ENCODE measurements at places on chromosomes 1 and 21.

DNA sequence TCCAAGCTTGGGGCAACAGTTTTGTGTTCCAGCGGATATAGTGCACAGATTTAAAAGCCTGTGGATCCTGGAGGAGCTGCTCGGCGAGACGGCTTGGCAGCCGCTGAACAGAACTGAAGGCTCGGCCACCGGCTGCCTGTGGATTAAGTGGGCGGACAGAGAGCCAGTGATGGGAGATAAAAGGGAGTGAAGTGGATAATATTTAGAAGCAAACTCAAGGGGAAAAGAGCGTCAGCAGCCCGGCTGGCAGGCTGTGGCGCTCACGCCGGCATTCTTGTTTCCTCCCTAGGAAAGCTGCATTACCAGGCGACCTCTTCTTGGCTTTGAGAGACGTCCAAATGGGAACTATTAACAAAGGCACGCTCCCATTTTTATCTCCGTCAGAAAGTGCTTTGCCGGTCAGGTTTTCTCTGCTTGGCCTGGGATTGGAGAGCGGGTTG, 10.4 kb downstream of the TRABD2B start:
- DNase-seq: no peak

DNA sequence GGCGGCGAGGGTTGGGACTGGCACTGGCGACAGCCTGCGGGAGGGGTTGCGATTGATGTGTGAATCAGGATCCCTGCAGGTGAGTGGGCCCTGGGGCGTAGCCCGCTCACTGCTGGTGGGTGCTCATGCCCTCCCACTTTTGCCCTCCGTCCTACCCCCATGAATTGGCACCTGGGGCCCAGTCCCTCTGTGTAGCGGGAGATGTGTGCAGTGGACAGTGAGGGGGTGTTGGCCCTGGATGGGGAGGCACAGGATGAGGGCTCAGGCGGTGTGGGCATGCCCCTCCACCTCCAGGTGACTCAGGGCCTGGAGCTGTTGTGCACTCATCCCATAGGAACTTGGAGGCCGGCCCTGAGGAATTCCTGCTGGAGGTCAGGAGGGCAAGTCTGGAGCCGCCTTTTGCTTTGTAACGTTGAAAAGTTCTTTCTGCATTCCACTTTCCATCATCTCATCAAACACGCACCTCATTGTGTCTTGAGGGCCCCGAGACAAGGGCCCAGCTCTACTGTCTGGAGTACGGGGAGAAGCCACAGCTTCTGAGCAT, 3.0 kb downstream of the PEAR1 start:
- DNase-seq: no peak

DNA sequence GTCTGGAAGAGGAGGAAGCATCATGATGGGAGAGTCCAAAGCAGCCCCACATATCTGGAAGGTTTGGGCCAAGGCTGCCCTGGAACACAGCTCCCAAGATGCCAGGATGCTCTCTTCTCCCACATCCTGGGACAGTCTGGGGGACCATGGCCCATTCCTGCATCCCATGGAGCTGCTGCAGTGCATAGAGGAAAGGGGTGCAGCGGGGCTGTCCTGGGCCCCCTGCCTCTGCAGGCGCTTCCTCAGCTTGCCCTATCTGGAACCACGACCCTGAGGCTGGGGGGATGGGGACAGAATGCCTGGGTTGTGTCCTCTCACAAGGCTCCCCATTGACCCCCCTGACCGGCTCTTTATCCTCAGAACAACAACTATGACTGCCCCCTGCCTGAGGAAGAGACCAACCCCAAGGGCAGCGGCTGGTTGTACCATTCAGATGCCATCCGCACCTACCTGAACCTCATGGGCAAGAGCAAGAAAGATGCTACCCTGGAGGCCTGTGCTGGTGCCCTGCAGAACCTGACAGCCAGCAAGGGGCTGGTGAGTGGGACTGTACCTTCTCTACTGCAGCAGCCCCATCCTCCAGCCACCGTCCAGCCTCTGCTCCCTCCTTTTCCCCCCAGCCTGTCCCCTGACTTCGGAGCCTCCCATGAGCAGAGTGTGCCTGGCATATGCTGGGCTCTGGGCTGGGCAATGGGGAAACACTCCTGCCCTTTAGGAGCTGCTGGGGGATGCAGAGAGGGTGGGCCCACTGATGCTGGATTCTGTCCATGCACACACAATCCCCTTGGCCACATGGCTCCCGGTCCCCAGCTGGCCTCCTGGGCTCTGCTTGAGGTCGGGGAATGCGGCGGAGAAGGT, 39.6 kb downstream of the PKP1 start:
- no peak for DNase-seq

DNA sequence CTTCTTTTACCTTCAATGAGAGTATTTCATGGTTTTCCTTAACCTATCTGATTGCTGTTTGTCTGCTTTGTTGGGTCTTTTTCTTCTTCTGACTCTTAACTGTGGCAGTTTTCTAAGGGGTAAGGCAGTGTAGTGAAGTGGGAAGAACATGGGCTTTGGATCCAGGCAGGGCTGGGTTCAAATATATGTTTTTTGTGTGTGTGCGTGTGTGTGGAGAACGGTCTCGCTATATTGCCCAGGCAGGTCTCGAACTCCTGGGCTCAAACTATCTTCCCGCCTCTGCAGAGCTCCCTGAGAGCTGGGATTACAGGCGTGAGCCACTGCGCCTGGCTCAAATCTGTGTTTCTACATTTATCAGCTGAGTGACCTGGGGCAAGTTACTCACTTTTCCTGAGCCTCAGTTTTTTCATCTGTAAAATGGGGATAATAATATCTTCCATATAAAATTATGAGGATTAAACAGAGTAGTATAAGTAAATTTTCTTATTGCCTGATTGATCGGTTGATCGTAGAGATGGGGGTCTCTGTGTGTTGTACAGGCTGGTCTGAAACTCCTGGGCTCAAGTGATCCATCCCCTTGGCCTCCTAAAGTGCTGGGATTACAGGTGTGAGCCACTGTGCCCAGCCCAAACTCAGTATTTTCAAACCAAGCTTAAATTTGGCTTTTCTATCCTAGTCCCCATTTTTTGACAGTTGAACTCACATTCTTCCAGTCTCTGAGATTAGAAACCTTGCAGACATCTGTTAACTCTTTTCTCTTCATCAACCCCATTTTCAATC, 36.0 kb upstream of the MACF1 start:
- DNase-seq: no peak

DNA sequence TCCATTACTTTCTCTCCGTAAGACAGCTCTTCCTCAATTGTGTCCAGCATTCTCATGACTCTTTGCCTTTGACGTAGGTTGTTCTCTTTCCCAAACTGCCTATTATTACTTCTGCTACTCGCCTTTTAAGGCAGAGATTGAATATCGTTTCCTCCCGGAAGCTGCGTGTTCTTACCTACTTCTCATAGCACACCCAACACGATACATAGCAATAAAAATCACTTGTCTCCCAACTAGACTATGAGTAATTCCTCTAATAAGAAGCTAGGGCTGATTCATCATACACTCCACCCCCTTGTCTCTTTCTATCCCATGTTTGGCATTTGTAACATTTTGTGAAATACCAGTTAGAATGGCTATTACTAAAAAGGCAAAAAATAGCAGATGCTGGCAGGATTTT, 55.8 kb upstream of the SGIP1 start:
- no peak for DNase-seq

DNA sequence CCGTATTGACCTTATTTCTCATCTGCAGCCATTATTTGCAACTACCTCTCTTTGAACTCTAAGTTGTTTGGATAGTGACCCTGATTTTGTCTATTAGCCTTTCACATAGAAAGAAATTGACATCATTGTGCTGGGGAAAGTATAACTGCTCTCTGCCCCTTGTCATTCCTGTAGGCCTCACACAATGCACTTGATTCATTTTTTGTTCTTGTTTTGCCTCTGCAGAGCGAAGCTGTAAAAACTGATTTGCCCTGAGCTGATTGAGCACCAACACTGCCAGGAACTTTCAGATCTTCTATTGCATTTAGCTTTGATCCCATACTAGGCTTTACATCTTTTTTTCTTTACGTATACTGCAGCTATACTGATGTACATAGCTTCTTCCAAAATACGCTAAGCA, 167.2 kb upstream of the PTBP2 start:
- DNase-seq: no peak

DNA sequence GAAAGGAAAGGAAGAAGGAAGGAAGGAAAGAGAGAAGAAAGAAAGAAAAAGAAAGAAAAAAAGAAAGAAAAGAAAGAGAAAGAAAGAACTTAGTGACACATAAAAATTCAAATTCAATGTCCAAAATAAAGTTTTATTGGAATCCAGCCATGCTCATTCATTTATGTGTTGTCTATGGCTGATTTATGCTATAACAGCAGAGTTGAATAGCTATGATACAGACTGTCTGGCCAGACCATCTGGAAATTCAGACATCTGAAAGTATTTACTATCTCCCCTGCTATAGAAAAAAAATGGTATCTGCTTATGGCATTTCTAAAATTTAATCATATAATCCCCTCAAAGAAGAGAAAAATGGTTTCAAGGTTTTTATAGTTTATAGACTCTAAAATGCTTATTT, 79.4 kb upstream of the RRP15 start:
- DNase-seq: no peak

DNA sequence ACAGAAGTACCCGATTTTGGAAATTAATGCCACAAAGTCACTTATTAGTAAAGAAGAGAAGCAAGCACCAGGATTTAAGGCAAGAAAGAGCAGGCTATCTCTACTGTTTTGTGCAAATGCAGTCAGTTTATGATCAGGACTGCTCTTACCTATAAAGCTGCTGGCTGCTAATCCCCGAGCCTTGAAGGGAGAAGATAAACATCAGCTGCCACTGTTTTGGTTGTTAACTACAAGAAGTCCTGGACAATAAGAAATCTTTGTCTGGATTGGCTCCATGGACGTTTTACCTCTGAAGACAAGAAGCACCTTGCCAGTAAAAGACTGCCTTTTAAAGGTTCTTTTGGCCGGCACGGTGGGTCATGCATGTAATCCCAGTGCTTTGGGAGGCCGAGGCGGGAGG, 21.4 kb downstream of the FRRS1 start:
- DNase-seq: no peak

DNA sequence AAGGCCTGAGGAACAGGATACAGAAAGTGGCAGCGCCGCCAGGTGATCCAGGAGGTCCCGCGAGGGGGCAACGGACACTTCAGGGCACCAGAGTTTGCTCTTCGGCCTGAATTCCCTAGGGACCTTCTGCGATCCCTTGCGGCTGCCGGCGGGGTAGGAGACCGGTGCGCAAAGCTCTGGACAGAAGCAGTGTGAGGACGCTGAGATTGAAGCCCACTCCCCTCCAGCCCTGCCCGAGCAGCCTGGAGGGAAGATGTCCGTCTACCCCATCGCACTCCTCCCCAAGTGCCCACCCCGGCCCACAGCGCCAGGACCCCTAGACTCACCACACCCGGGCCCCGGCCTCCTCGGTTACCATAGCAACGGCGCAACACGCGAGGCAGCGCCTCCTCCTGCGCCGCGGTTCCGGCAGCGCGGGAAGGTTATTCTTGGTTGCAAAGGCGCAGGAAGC, at the start of gene ANKRD45:
Gene ANKRD45, minus strand, starts transcription at position 361 of the 451 bp plus-strand sequence. CDS start 10,433 bp downstream, outside the sequence.
- DNase-seq: peak; percentile 30

DNA sequence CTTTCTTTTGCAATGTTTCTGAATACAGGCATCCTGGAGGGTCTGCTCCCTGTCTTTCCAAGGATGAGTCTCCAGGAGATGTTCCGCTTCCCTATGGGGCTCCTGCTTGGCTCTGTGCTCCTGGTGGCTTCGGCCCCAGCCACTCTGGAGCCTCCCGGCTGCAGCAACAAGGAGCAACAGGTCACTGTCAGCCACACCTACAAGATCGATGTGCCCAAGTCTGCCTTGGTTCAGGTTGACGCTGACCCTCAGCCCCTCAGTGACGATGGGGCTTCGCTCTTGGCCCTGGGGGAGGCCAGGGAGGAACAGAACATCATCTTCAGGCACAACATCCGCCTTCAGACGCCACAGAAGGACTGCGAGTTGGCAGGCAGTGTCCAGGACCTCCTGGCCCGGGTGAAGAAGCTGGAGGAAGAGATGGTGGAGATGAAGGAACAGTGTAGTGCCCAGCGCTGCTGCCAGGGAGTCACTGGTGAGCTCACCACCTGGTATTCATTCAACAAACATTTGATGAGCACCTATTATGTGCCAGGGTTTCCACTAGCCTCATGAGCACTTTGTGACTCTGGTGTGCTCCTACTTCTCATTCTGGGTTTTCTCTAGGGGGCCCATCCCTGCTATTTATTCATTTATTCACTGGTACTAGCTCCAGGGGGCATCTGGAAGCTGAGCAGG, 9.9 kb downstream of the TNN start:
- no peak for DNase-seq

DNA sequence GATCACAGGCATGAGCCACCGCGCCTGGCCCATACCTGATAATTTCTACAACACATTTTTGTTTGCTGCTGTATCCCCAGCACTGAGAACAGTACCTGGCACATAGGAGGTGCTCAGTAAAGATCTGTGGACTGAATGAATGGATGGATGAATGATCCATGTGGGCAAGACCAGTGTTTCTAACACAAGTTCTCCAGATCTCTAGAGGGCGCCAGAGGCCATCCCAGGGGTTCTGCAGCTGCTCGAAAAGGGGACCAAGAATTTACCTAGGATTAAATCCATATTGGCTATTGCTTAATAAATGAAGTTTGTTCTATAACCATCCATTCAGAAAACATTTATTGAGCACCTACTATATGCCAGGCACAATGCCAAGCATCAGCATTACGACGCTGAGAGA, 167.7 kb downstream of the ACTL8 start:
- no peak for DNase-seq

GRCh38 chr1:72435025-72435424, 152.7 kb upstream of the NEGR1 start:
- DNase-seq: no peak

DNA sequence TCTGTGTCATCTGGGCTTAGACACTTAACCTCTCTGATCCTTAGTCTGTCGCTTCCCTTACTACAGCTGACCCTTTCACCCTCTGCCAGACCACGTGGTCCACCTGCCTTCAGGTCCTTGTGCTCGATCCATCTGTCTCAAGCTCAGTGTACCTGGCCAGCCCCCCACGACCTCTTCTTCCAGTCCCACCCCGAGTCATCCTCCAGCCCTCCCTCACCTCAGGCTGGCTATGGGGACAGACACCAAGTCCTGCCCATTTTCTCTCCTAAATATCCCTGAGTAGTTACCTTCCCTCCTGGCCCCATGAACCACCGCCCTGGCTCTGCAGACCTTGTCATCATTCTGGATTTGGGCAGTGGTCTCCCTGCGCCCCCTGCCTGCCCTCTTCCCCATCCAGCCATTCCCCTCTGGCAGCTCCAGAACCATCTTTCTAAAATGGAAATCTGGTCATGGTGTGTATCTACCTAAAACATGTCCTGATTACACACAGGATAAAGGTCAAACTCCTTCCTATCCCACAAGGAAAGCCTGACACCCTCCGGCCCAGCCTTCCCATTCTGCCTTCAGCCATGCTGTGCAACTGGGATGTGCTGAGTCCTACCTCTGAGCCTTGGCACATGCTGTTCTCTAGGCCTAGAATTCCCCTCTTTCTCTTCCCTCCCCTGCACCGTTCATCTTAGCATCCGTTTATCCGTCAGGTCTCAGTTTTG, 107.6 kb downstream of the EPHB2 start:
- DNase-seq: no peak

GRCh38 chr1:9298282-9298681, 5.6 kb downstream of the SPSB1 start:
- no peak for DNase-seq

Data from NCI-H1417 treated with DMSO at 0.1 percent for 48 hours (cell line).